ENCODE measurements at places on chromosomes 16 and 17.

DNA sequence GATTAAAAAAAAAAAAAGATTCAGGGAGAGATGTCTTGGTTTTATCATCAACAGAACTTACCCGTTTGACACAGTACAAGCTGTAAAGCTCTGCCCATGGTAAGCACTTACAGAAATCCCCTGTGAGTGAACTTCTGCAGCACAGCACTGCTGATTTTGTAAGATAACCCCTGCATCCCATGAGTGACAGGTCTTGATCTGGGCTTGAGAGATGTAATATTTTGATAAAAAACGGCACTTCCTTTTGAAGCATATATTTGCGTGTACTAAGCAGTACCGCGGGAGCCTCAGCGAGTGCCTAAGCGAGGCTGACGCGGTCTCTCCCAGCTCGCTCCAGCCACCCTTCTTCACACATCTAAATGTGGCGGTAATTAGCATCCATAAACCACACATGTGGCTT, 50.5 kb downstream of the IKZF3 start:
- DNase-seq: no peak

DNA sequence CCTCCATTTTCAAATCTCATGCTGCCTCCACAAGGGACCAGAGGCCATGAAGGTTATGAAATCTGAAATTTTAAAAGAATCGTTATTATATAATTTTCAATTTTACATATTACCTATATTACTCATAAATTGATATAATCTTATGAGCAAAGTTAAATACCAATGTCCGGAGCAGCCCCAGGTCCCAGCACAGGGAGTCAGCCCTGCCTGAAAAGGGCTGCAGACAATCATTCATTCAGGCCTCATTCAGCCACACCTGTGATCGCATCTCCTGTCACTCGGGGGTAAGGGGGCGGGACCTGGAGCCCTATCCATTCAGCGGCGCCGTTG, 172.5 kb downstream of the AHSP start:
- DNase-seq: no peak

DNA sequence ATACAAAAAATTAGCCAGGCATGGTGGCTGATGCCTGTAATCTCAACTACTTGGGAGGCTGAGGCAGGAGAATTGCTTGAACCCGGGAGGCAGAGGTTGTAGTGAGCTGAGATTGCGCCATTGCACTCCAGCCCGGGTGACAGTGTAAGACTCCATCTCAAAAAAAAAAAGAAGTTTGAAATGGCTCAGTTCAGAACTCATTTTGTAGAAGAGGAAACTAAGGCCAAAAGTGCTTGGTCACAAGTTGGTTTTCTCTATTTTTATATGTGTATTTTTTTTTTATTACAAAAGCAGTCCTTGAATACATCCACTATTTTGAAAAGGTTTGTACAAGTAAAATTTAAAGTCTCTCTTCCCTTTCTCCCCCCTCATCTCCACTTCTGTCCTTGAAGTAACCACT, 5.5 kb downstream of the TAC4 start:
- no peak for DNase-seq

DNA sequence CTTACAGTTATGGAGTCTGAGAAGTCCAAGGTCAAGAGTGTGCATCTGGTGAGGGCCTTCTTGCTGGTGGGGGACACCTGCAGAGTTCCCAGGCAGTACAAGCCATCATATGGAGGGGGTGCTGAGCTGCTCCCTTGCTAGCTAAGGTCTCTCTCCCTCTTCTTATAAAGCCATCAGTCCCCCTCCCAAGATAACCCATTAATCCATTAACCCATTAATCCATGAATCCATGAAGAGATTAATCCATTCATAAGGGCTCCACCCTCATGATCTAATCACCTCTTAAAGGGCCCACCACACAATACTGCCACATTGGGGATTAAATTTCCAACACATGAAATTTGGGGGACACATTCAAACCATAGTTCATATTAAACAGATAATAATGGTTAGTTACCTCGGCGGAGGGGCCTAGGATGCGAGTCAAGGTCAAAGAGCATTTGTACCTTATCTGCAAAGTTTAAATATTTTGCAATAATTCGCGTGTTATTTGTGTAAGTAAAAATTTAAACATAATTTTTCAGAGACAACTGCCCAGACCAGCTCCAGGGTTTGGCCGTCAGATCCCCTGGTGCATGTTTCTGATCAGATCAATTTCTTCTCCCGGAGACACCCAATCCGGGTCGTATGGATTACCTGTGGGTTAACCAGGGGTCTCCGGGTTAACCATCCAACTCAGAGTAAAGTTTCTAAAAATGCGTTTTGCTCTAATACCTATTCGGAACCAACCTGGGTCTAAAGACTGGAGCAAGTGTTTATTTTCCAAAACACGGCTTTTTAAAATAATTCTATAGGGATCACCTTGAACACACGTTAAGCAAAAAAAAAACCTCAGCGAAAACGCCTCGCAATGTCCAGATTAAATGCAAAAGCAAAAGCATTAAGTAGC, 740 bp upstream of the POLR3E start:
- DNase-seq: no peak

- no peak for DNase-seq
Observed at GRCh38 chr16:71648162-71648561, 22.2 kb downstream of the MARVELD3 start.

- no peak for DNase-seq
Observed at GRCh38 chr17:76234354-76234679, 6.0 kb downstream of the RNF157 start.

DNA sequence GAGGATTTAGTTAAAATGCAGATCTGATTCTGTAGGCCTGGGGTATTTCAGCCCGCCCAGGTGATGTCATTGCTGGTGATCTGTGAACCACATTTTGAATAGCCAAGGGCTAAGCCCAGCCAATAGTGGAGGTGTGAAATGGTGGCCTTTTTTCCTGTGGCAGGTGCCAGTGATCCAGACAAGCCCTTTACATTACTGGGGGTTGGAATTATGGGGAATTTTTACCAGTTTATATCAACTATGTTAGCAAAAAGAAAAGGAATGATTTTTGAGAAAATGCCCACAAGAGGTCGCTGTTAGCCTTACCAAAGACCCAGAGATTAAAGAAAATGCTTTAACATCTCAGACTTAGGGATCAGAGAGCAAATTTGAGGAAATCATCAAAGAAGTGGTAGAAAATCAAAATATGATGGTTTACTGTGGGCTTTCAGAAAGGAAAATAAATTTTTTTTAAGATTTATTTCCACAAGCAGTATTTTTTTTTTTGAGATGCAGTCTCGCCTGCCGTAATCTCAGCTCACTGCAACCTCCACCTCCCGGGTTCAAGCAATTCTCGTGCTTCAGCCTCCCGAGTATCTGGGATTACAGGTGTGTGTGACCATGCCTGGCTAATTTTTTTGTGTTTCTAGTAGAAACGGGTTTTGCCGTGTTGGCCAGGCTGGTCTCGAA, 3.9 kb downstream of the VPS35L start:
- peak; percentile 23 for DNase-seq

DNA sequence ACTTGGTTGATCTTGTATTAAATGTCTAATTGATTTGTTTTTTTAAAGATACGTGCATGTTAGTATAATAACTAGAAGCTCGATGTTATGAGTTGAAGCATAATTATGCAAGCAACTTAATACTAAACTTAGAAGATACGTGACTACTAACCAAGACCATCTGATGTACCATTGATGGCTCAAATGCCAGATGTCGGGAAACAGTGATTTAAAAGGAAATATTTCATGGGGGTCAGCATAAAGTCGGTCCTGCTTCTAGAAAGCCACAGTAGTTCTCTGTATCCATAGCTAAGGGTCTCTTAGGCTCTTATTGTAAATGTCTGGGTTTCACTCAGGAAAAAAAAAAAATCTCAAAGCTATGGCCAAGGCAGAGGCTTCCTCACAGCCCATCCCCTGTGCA, 61.2 kb upstream of the RBFOX1 start:
- no peak for DNase-seq

GRCh38 chr16:11349599-11350276, 4.5 kb downstream of the RMI2 start:
- peak; percentile 83 for DNase-seq

DNA sequence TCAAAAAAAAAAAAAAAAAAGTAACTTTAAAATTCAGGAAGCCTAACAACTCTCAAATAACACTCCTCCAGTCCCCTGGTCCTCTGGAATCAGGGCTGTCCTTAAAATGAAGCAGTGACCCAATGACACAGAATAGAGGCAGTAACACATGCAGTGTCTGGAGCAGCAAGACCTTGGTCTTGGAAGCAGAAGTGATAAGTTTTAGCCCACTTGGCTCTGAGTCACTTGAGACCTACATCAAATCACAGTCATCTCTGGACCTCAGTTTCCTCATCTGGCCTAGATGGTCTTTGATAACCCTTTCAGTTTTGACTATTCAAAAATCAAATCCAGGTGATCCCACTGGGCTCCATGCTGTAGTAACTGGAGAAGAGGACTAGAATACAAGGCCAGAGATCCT, 39.0 kb downstream of the LYRM1 start:
- no peak for DNase-seq

- DNase-seq: no peak
Observed at GRCh38 chr17:795276-795675, 13.1 kb downstream of the MRM3 start.

DNA sequence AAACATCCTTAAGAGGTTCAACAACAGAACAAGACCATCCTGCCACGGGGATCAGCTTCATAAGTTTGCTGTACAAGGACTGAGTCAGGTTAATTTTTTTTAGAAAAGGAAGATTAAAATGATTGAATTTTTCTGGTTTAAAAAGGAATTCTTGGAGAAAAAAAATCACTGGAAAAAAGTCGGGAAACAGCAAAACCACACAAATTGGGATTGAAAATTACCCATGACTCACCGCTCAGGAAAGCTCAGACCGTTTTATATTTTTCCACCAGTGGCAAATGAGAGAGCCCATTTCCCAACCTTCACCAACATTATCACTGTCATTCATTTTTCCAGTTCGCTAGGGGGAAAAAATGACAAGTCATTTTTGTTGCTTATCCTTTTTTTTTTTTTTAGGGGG, 46.6 kb downstream of the MRM3 start:
- DNase-seq: no peak

- DNase-seq: no peak
Observed at GRCh38 chr17:48735062-48735351, 6.5 kb upstream of the HOXB13 start.

- DNase-seq: no peak
Observed at GRCh38 chr16:21190599-21190998, 20.8 kb downstream of the ZP2 start.

DNA sequence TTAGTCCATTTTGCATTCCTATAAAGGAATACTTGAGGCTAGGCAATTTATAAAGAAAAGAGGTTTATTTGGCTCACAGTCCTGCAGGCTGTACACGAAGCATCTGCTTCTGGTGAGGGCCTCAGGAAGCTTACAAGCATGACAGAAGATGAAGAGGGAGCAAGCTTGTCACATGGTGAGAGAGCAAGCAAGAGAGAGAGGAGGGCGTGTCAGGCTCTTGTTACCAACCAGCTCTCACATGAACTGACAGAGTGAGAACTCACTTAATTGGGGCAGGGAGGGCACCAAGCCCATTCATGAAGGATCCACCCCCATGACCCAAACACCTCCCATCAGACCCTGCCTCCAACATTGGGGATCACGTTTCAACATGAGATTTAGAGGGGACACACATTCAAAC, 1.6 kb downstream of the CHCT1 start:
- no peak for DNase-seq

DNA sequence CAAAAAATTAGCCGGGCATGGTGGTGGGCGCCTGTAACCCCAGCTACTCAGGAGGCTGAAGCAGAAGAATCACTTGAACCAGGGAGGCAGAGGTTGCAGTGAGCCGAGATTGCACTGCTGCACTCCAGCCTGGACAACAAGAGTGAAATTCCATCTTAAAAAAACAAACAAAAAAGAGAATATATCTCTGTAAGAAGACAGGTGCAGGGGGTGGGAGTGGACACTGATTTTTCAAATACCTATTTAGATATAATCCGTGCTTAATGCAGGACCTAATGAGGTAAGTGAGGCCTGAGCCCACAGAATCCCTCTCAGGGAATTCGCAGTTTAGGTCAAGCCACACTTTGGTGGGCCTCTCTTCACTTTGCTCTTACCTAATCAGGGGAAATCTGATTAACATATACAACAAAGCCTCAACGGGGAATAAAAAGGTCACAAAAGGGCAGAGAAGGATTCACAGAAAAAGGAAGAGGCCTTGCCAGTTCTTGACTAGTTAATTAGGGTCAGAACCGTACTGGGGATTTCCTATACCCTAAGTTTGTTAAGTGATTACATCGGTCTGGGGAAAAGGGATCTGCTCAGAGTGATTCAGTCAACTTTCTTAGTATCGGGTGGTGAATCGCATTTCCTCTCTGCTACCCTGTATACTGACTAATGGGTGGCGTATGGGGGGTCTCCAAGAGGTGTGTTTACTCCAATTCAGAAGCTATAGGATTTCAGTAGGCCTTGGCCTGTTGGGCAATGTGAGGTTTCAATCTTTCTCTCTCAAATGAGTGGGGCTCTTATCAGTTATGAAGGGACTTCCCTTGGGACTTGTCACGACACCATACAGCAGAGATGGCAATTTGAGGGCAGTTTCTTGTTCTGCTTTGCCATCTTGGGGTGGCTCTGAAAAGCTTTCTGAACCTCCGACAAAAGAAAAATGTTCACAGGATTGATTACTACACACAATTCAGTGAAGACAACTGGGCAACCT, 1.9 kb upstream of the NFAT5 start:
- no peak for DNase-seq

GRCh38 chr16:17384471-17384870, 86.3 kb downstream of the XYLT1 start:
- no peak for DNase-seq

GRCh38 chr17:7846063-7846735, 8.7 kb upstream of the TMEM88 start:
- DNase-seq: no peak

- DNase-seq: no peak
Observed at GRCh38 chr17:64129515-64129764, 504 bp downstream of the ERN1 start.

GRCh38 chr16:56005958-56006357, 130.8 kb upstream of the CES5A start:
- no peak for DNase-seq

- no peak for DNase-seq
Observed at GRCh38 chr16:73426433-73427160, 378.7 kb upstream of the ZFHX3 start.

GRCh38 chr16:70743791-70744190, 57.2 kb downstream of the VAC14 start:
- DNase-seq: no peak

DNA sequence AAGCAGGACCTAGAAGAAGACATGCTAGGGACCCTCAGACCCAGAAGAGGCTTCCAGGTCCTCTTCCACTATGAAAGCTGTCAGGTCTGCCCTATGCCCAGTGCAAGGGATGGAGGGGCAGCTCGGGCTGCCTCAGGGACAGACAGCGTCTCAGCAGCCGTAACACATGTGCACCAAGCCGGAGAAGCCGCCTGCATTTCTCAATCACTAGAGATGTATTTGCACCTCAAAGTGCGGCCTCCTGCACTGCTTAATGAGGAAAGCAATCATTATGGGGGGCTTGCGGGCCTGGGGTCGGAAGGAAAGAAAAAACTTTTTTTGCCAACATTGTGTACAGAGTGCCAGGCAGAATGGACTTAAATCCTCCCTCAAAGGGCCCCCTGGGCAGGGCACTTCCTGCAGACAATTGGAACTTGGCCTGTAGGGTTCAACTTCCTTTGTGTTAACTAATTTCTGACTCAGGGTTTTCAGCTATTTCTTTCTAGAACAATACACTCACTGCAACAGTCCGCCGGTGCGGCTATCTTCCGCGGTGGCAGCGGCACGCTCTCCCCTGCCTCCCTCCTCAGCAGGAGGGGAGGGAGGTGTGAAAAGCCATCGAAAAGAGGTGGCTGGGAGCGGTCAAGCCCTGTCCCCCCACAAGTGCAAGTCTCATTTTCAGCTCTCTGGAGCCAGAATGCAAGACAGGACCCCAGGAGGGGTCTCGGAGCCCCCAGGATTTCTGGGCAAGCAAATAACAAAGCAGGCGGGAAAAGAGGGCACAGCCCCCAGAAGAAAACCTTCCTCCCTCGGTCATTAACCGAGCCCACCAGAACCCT, 101.2 kb downstream of the ZNF423 start:
- peak; percentile 42 for DNase-seq

Measured in H4 (cell line).